ENCODE measurements at places on chromosomes 16 and 17.

GRCh38 chr16:11791144-11791828, 5.8 kb downstream of the ZC3H7A start:
- DNase-seq, result no peak

DNA sequence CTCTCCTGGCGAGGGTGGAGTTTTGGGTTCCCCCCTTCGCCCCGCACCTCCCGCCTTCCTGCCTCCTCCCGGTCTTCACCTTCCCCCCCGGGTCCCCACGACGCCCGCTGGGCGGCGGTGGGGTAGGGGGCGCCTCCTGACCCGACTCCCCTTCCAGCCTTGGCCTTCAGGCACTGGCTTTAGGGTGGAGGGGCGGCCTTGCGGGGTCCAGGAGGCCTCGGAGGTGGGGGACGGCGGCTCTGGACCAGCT, 2.4 kb downstream of the SLC16A3 start:
- DNase-seq, result no peak

DNA sequence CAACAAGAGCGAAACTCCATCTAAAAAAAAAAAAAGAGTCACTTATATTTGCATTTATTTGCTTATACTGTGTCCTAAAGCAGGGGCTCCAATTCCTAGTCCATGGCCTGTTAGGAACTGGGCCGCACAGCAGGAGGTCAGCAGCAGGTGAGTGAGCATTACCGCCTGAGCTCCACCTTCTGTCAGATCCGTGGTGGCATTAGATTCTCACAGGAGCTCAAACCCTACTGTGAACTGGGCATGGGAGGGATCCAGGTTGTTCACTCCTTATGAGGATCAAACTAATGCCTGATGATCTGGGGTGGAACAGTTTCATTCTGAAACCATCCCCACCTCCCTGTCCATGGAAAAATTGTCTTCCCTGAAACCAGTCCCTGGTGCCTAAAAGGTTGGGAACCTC, 24.9 kb downstream of the ITGB3 start:
- no peak for DNase-seq

DNA sequence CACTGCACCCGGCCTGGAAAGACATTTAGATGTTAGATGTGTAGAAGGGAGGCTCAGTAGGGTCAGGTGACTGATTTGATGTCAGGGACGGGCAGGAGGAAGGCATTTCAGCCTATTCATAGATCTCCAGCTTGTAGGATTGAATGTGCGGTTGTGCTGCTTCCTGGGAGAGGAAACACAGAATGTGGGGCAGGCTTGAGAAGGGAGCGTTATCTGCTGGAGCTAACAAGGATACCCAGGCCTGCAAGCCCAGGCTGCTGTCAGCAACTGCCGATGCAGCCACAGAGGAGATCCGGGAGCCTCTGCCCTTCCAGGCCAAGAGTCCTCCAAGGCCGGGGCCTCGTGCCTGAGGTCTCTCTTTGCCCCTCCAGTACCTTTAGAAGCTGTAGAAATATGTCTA, 205.6 kb downstream of the SPECC1 start:
- no peak for DNase-seq

GRCh38 chr17:50421308-50422051, 4.5 kb upstream of the ACSF2 start:
- DNase-seq, result no peak

DNA sequence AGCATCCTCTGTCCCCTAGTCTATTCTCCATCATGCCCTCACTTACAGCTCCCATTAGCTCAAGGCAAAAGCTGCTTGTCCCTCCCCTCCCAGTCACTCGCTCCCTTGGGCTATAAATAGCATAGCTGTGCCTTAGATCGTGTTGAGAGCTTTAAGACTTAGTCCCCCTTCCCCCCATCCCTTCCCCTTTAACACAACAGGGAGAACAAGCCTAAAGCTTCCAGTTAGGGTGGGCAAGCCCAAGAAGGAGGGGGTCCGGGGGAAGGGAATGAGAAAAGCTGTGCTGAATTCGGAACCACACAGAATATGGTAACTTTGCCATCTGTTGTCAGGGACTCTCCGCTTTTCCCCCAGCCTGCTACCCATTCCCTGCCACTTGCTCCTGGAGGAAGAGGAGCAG, 4.9 kb upstream of the HIGD1B start:
- no peak for DNase-seq

- DNase-seq, result no peak
Measured at GRCh38 chr17:35407531-35407930, 24.8 kb downstream of the SLFN12 start.

DNA sequence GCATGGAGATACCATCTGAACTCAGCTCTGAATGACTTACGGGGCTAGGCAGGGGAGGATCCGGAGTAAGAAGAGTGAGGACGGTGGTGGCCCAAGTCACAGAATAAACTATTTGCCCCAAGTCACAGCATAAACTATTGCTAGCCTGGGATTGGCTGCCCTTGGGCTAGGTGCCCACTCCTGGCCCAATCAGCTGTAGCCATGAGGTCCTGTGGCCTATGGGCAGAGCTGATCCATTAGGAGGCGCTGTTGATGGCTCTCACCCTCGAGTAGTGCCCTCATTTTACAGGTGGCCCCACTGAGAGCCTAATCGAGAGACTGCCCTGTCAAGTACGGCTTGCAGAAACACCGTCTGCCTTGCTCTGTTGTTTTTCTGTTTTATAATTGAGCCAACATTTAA, 62.3 kb upstream of the ZNF423 start:
- no peak for DNase-seq

GRCh38 chr16:24537474-24538337, 1.7 kb upstream of the RBBP6 start:
- no peak for DNase-seq

- no peak for DNase-seq
Measured at GRCh38 chr16:19177111-19177739, 9.2 kb downstream of the SYT17 start.

DNA sequence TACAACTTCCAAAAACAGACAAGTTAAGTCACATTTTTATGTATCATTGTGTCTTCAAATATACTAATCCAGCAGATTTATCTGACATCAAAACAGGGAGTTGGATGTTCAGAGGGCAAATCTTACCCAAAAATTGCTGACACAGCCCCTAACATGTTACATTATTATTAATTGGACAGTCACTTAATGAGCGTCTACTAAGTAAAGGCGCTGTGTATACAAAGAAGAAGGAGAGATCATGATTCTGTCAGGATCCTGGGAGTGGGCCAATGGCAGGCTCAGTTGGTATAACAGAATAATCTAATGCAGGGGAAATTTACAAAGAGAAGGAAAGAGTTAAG, 18.4 kb upstream of the CD300E start:
- no peak for DNase-seq

GRCh38 chr16:8554881-8555280, 35.4 kb downstream of the TMEM114 start:
- DNase-seq, result no peak

DNA sequence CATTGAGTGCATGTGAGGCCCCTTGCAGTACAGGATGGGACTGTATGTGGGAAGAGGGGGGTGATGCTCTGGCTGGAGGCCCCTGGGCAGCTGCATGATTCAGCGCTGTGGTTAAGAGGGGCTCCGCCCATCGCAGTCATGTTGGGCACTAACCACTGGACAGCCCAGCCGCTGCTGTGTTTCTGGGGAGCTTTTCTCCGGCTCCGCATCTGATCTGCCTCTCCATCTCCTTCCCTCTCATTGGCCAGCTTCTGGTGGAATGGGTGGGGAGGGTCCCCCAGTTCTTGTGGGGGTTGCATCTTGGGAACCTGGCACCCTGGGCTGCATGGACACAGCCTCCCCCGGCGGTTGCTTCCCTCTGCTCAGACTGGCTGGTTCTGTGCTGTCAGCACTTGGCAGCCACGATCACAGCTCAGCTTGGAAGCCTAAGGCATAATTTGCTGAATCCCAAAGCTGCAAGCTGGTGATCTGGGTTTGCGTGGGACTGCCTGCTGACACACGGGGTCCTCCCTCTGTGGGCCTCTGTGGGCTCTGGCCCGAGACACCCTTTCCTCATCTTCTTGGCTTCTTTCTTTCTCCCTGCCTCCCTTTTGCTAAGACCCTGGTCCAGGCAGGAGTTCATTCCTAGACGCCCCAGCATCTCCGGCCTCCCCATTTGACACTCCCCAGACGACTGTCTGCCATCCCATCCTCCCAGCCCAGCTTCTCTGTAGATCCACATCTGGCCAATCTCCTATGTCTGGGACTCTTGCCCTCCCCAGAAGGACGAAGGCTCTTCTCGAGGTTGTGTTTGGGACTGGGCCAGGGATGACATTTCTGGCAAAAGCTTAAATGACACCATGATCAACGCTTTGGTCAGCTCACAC, 168.3 kb downstream of the SEC14L1 start:
- no peak for DNase-seq

- DNase-seq, result no peak
Measured at GRCh38 chr16:66004699-66005098, 361.8 kb upstream of the CDH5 start.

GRCh38 chr17:81929253-81930141, 2.0 kb upstream of the MAFG start:
- no peak for DNase-seq

DNA sequence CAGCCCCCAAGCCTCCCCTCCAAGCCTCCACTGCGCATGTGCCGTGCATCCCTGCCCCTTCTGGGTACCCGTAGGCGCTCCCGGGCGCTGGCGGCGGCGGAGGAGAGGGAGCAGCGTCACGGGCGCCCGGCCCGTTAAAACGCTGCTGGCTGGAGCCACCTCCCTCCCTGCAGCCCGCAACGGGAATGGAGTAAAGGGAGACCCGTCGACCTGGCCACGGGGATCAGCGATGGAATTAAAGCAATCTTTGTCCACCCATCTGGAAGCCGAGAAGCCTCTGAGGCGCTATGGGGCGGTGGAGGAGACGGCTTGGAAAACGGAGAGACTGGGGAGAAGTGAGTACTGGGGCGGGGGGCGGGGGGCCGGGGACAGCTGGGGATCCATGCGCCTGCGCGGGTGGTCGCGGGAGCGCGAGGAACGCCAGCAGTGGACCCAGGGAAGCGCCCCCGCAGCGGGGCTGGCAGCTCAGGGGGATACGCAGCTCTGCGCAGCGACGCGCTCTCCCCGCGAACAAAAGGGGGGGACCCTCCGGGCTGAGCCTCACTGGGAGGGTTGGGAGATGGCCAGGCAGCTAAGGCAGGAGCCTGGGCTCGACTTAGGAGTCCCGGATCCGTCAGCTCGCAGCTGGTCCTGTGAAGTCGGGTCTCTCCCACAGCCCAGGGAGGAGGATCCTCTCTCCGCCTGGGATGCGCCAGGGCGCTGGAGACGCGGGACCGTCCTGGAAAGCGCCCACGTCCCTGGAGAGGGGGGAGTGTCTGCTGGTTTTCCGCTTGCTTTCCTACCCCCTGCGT, at the start of gene BMERB1:
TSS of gene BMERB1 (plus strand) at position 164 of the 791 bp plus-strand sequence. CDS start at position 230, 66 bp downstream.
- peak; percentile 67 for DNase-seq

- no peak for DNase-seq
Measured at GRCh38 chr17:79192503-79193351, 118.1 kb downstream of the ENGASE start.

DNA sequence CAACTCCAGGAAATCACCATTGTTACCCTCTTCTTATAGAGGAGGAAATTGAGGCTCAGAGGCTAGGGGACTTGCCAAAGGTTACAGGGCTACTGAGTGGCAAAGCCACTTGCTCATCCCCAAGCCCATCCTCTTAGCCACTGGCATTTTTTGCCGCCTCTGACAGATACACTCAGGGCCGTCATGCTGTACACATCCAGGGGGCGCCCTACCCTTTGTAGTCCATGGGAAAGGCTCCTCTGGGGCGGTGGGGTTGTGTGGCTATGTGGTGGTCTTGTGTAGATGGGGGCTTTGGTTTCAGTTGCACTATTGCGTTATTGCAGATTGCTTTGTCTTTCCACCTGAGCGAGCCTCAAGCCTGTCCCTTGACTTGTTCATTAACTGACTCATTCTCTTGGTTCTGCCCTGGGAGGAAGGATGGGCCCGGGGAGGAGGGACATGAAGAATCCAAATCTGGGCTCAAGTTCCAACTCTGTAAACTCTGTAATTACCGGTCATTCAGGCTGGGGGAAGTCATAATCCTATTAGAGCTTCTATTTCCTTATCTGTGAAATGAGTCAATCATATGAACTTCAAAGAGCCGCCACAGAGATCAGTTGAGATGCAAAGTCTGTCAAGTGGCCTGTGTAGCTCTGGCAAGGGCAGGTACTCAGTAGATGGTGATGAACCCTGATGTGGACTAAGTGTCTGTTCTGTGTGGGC, 2.8 kb downstream of the NOS2 start:
- DNase-seq, result no peak

- no peak for DNase-seq
Measured at GRCh38 chr16:50271148-50272041, 5.0 kb downstream of the ADCY7 start.

DNA sequence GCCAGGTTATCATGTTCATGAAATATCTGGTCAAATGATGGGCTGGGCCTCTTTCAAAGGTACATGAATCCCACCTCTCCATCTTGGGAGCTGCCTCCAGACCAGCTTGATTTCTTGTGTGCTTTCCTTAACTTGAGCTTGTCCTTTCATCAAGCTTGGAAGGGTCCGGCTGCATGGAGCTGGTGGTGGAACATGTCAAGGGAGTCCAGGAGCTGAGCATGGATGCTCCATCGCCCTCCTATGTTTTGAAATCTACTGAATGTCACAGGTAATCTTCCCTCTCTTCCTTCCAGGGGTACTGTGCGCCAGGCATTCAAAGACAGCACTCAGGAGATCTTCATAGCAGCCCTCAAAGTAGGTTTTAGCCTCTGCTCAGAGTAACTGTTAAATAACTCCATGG, 105.8 kb downstream of the N4BP1 start:
- no peak for DNase-seq

- no peak for DNase-seq
Measured at GRCh38 chr17:75001915-75002843, 10.3 kb upstream of the MRPL58 start.

- DNase-seq, result peak; percentile 74
Measured at GRCh38 chr17:6831661-6832263, at the start of gene TEKT1. TSS of gene TEKT1 (minus strand) at chr17:6831729. CDS start at chr17:6830376, 1,353 bp downstream.

- DNase-seq, result no peak
Measured at GRCh38 chr17:69812240-69812837, 262.7 kb upstream of the KCNJ16 start.

- no peak for DNase-seq
Measured at GRCh38 chr17:39601758-39602532, 5.8 kb downstream of the NEUROD2 start.

GRCh38 chr16:89525146-89525913, 17.1 kb downstream of the SPG7 start:
- DNase-seq, result no peak

DNA sequence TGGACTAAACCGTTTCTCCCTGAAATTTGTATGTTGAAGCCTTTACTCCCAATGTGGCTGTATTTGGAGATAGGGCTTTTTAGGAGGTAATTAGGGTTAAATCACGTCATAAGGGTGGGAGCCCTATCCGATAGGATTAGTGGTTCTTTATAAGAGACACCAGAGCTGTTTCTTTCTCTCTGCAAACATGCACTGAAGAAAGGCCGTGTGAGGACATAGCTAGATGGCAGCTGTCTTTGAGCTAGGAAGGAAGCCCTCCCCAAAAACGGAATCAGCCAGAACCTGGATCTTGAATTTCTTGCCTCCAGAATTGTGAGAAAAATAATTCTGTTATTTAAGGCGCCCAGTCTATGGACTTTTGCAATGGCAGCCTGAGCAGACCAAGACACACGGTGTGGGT, 14.1 kb downstream of the ODF4 start:
- DNase-seq, result no peak

Data from right atrium auricular region (tissue), 2 donors.